ENCODE measurements at places on chromosomes 5 and 9. TPM values are rescaled to one million over a fixed set of nuclear protein-coding genes. Genes with fewer than 3 reads are reported as not detected.

GRCh38 chr9:124282442-124283227, 24.9 kb downstream of the NEK6 start:
- DNase-seq: no peak

- DNase-seq: no peak
Measured at GRCh38 chr9:113536483-113537228, 73.1 kb downstream of the RGS3 start.

DNA sequence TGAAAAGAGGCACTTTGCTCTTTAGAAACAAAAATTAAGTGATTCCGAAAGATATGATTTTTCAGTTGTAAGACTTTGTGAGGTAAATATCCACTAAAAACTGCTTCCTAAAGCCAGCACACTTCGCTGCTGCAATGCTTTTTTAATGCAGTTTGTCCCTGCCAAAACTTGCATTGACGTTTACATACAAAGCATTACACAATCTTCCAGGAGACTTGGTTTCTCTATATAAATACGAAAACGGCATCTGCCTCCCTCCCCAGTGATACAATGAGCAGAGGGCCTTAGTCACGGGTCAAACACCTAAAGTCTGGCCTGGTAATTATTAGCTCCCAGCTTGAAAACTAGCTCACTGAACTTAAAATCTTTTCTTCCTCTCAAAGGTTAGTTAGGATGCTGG, 170.7 kb downstream of the TSSK1B start:
- no peak for DNase-seq

GRCh38 chr5:118007262-118007661, 981.1 kb downstream of the DTWD2 start:
- no peak for DNase-seq

DNA sequence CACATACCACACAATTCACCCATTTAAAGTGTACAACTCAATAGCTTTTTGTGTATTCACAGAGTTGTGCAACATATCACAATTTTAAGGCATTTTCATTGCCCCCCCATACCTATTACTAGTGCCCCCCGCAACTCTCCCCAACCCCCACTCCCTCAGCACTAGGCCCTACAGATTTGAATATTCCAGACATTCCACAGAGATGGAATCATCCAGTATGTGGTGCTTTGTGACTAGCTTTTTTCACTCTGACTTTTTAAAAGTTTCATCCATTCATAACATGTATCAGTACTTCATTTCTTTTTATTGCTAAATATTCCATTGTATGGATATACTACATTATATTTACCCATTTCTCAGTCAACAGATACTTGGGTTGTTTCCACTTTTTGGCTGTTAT, 102.9 kb upstream of the LRRTM2 start:
- DNase-seq: no peak

AMBP gene
- not detected for polyA plus RNA-seq

NFIB gene
- not detected for polyA plus RNA-seq

ANKRD34B gene
- polyA plus RNA-seq: not detected

DNA sequence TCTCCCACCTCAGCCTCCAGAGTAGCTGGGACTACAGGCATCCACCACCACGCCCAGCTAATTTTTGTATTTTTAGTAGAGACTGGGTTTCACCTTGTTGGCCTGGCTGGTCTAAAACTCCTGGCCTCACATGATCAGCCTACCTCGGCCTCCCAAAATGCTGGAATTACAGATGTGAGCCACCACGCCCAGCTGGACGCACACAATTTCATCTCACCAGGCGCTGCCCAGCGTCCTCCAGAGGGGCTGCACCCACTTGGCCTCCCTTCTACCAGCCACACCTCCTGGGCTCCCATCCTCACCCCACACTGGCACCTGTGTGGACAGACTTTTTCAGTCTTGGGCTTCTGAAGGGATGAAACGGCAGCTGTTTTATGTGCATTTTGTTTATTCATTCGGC, 3.8 kb upstream of the EXOC3 start:
- DNase-seq: no peak

PLEKHG4B gene
- polyA plus RNA-seq: not detected

DNA sequence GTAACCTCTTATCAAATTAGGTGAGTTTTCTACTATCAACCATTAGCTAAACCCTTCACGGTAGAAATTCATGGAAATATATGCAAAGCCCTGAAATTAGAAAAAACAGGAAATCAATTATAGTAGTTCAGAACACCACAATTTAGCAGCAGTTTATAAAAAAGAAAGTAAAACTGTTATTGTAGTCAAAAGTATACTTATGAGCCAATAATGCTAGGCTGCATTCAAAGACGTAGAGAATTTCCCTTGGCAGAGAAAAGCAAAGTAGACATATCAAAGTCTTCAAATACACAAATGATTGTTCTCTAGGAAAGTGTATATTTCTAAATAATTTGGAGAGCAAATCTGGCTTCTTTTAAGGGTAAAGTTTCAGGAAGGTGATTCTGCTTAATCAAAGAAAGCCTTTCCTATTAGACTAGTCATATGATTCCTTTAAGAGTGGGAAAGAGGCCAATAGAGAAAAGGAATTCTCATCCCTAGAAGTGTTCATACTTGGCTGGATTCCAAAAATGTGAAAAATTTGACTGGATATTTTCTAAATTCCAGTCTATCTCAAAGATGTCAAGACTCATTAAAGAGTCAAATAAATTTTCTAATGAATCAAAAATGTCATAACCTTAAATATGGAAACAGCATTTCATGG, 185.5 kb downstream of the SMC2 start:
- no peak for DNase-seq

OR1Q1 gene
- not detected for polyA plus RNA-seq

ADGRD2 gene
- polyA plus RNA-seq: not detected

DNA sequence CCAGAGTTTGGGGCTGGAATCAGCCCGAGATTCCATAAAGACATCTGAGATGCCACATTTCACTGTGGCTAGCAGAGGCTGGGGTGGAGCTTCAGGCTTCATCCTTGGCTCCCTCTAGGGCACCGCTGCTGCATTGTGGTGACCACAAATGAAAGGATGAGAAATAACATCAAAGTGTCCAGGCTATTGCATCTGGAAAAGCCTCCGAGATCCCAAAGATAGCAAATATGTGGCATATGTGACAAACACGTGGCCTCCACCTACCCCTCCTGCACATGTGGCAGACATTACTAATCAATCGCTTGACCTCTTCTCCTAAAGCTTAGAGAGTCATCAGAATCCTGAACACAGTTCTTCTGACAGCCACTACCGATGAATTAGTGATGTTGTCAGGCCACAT, 4.5 kb downstream of the SPARC start:
- DNase-seq: no peak

DNA sequence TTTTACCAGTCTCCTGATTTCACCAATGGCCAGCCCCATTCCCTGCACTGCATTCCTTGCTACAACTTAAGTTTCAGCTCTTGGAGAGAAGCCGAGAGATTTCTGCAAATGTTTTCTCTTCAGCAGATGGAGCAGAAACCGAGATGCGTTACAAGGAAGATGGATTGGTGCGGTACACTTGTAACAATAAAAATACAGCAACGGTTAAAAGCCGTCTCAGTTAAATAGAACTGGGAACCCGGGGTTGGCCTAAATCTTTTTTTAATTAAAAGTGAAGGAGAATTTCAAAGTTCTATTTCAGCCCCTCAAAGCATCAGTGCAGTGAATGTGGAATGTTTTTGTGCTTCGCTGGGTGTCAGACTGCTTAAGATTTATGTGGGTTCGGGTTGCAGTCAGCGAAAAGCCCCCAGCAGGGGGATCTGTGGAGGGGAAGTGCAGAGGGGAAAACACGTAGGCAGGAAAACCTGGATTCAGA, 19.8 kb downstream of the BRINP1 start:
- no peak for DNase-seq

DNA sequence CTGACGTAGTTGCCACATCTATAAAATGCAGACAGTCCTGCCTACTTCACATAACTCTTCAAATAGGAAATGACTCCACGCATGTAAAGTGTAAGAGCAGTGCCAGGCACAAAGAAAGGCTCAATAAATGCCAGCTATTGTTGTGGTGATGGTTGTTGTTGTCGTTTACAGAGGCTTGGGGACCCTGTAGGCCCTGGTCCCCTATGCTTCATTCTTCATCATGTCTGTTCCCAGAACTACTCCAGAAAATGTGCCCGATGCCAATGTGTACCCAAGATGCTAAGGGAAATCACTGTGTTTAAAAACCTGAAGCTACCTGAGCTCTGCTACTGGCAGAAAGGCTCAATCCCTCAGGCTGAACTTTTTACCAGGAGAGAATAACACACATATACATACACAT, 9.1 kb downstream of the SLIT3 start:
- DNase-seq: no peak

WDR38 gene
- polyA plus RNA-seq: not detected

DNA sequence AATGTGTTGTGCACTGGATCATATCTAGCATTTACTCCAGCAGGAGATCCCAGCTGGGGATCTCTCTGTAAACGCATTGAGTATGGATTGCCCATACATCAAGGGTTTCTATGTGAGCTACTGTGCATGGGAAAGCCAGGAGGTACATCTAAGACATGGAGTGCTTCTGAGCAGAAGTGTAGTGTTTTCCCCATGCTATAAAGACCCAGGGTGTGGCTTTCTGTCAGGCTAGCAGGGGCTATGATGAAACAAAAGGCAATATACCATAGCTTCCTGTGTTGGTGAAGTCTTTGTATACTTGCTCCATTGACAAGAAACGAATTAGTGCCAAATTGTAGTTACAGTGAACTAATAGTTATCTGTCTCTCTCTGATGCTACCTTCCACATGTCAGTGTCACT, 329.3 kb upstream of the TLE4 start:
- no peak for DNase-seq

GRCh38 chr9:133204335-133204992, 4.6 kb downstream of the OBP2B start:
- no peak for DNase-seq

GRCh38 chr5:93355691-93356090, 225.3 kb downstream of the NR2F1-AS1 start:
- no peak for DNase-seq

SAXO1 gene
- 0.09 TPM for polyA plus RNA-seq

DNA sequence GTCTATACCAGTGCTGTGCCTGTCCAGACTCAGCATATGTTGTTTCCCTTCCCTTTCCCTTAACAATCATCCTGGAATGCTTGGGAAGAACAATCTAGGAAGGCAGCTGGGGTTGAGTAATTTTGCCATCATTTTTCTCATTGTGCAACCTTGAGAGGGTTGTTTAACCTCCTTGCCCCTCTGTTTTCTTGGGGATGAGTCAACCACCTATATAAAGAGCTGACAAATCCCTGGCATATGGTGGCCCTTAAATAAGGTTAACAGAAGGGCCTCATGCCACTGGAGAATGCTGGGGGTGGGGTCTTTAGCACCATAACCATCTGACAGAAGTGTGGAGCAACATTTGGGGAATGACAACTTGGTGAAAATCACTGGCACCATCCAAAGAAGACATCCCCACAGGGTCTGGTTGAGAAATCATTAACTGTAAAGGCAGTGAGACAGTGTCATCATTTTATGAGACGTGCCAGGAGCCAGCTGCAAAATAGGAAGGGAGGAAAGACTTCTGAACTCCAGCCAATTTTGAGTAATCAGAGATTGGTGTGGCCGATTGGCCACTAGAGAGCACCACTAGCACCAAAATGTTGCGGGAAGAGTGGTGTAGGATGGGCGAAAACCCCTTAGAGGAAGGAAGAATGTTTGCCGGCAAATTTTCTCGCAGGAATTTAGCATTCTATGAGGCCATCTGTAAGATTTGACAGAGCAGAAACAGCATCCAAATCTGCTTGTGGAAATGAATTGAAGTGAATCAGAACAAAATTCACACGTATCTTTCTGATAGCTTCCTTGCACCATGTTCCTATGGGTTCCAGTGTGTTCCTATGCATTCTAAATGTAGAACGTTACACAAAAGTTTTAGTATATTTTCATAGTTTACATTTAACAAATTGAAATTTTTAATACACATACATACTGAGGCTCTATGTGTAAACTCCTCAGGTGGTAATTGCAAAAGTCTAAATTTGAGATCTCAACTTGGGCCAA, 113.8 kb downstream of the MSX2 start:
- DNase-seq: no peak

DNA sequence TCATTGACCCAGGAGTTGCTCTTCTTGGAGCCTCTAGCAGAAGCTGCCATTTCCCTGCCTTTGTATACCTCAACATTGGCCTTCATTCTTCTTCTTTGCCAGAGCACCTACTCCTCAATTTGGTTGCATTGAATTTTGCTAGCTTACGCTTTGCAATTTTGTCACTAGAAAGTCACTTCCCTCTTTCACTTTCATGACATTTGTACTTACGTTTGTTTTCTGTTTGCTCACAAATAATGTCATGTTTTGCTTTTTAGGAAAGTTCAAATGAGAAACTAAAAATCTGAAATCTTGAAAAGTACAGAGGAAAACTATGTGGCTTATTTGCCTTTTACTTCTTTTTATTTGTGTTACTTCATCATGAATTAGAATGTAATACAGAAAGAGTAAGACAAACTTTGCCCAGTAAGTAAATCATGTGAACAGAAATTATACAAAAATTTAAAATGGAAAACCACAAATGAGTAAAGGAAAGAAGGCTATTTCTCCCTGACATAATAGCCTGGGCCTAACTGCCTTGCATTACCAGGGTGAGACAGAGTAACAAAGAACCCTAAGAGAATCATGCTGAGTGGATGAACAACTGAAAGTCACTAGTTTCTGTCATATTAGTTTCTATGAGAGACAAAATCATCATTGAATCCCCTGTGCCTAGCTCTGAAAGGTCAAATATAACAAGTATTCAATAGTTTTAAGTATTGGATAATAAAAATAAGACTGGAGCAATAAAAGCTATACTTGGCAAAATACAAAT, 7.4 kb upstream of the IFNA1 start:
- DNase-seq: no peak

DNA sequence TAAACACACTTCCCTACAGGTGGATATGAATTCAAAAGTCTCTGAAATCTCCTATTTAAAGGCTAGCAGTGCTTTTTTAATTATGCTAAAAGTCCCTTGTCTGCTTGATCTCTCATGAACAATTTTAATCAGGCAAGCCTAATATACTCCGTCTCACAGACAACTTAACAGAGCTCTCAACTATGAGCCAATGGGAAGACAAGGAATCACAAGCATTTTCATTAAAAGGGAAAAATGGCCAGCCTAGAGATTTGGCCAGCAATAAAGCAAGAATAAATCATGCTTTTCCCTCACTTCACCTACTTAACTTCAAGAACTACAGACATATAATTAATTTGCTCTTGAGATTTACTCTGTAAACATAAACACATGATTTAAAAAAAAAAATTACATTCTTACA, 78.0 kb downstream of the RFX3 start:
- DNase-seq: no peak

ADCY2 gene
- polyA plus RNA-seq: not detected

DNA sequence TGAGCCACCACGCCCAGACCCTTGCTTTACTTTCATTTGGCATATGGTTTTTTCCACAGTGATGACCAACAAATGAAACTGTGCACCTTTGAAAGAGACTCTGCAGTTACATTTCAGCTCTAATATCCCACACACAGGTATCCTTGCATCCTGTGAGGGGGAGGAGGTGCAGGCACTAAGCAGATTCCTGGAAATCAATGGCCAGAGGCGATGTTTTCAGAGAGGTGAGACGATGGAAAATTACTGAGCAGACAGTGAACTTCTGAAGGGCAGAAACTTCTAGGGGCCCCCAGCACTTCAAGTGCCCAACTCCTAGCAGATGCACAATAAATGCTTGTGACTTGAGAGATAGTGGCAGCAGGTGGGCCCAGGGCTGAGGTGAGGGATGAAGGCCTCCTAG, 29.8 kb upstream of the GNE start:
- no peak for DNase-seq

All from CD4-positive, alpha-beta memory T cell (primary cell).